Aorta (tissue), 5 donors: ENCODE measurements at places on chromosomes 7 and 10. TPM values are rescaled to one million over a fixed set of nuclear protein-coding genes. Genes with fewer than 3 reads are reported as not detected.

Gene PRLHR
- not detected for polyA plus RNA-seq

GRCh38 chr10:954396-954795 lies 22.9 kb upstream of the LARP4B start:
- H3K27ac ChIP-seq = no peak overlapping the region
- DNase-seq = no peak
- H3K4me1 ChIP-seq = no peaks in the 10 kb centered on the region

DNA sequence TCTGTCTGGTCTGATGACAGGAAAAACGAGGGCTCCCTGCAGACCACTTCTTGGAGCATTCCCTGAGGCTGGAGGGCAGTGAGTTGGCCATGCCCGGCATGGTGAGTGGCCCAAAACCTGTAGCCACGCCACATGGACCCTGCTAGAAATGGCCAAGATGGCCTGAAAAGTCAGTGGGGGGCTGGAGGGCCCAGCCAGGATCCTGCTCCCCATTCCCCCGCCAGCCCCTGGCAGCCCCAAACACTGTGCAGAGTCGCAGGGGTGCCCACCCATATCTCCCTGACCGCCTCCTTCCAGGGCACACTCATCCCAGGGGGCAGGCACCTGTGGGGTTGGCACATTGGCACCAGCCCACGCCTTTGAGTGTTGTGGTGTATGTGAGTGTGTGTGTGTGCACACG lies 18.7 kb upstream of the PPP2R2D start:
- no peak overlapping the region for H3K27ac ChIP-seq
- H3K4me3 ChIP-seq = no peak overlapping the region
- no peaks in the 10 kb centered on the region for H3K27me3 ChIP-seq
- no peaks in the 10 kb centered on the region for H3K36me3 ChIP-seq
- no peak for DNase-seq

DNA sequence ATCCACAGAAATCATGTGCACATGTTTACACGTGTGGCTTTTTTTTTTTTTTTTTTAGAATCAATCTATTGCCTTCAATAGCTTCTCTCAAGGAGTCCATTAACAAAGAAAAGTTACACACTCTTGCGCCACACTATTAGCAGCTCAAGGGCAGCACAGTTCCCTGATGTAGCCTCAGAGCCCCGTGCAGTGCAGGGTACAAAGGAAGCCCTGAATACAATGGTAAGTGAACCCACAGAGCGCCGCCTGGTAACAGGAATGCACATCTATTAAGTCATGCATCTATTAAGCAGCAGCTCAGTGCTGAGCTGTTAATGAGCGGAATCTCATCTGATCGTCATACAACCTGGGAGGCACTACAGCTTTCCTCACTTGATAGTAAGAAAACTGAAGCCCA lies 113.7 kb upstream of the PDLIM1 start:
- H3K4me1 ChIP-seq = peaks cover 6% of the 10 kb centered on the region
- no peaks in the 10 kb centered on the region for H3K27me3 ChIP-seq
- H3K36me3 ChIP-seq = peaks cover 16% of the 10 kb centered on the region
- no peak for DNase-seq
- H3K4me3 ChIP-seq = no peak overlapping the region
- H3K27ac ChIP-seq = no peak overlapping the region

GRCh38 chr10:16679511-16679910 lies 137.7 kb downstream of the RSU1 start:
- peaks cover 2% of the 10 kb centered on the region for H3K4me1 ChIP-seq
- H3K27me3 ChIP-seq = no peaks in the 10 kb centered on the region
- no peak for DNase-seq
- H3K4me3 ChIP-seq = no peak overlapping the region
- H3K27ac ChIP-seq = no peak overlapping the region
- H3K36me3 ChIP-seq = no peaks in the 10 kb centered on the region

- H3K27ac ChIP-seq = peak within 1 kb of the TSS; percentile 11
- H3K4me3 ChIP-seq = peak within 1 kb of the TSS; percentile 51
- no peaks in the 10 kb centered on the region for H3K36me3 ChIP-seq
- peak; percentile 100 for DNase-seq
- no peaks in the 10 kb centered on the region for H3K4me1 ChIP-seq
Measured at GRCh38 chr7:158704524-158705233, at the start of gene NCAPG2. NCAPG2 (minus strand) TSS chr7:158704804; CDS start chr7:158701899, 2,905 bp downstream.

DNA sequence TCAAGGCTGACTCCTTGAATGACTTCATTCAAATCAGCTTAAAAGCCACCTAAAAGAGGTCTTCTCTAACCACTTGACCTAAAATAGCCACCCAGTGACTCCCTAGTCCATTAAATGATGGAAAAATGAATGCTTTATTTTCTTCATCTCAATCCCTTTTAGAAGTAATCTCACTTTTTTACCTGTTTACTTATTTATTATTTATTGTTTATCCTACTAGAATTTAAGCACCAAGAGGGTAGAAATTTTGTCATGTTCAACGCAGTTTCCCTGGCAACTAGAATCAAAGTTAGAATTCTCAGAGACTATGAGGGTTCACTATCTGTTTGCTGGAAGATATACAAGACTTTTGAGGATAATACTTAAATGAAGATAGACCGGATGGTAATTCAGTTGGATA lies at the start of gene LIPJ:
LIPJ (plus strand) TSS at position 301 of the 400 bp plus-strand sequence. CDS start 3,926 bp downstream, outside the sequence.
- no peaks in the 10 kb centered on the region for H3K27me3 ChIP-seq
- H3K4me3 ChIP-seq = no peak within 1 kb of the TSS
- no peak within 1 kb of the TSS for H3K27ac ChIP-seq
- no peaks in the 10 kb centered on the region for H3K36me3 ChIP-seq
- DNase-seq = no peak
